ENCODE measurements at places on chromosomes 5 and 9.

- DNase-seq: no peak
Observed at GRCh38 chr9:5425006-5425628, 12.6 kb downstream of the PLGRKT start.

DNA sequence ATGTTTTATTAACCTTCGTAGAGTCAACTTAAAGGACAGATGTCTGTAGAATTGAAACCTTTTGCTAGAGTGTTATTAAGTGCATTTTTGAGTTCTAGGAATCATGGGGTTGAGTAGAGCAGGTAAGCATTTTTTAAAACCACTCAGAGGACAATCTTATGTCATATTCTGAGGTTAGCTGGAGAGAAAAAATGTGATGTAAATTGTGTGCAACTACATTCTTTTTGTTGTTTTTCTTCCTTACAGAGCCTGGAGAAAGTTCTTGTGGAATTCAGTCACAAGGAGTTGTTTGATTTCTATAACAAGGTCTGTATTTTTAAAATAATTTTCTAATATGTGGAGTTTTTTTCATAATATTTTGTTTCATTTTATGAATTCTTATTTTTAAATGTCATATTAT, 206.4 kb downstream of the COMMD10 start:
- no peak for DNase-seq

DNA sequence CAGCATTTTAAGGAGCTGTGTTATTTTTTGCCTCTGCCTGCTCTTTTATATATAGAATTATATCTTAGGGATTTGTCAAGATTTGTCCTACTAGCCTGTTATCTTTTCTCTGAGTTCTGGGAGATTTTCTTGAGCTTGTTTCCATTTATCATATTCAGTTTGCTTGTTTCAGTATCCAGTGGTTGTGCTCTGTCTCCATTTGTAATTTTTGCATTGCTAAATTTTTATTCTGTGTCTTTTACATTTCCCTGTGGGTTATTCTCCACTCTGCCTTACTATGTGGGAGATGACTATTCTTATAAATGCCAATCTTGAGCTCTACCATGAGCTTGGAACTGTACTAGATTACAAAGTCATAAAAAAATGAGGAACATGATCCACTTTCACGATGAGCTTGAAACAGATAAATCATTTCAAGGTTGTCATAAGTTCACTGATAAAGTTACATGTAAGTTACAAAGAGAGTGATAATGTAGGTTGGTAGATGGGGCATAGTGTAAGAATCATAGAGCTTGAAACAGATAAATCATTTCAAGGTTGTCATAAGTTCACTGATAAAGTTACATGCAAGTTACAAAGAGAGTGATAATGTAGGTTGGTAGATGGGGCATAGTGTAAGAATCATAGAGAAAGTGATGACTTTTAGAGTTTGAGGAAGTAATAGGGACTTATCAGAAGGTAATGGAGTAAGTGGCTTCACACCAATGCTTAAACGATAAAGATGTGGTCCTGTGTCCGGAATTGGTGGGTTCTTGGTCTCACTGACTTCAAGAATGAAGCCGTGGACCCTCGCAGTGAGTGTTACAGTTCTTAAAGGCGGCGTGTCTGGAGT, 287.3 kb downstream of the ADGRV1 start:
- DNase-seq: no peak

- no peak for DNase-seq
Observed at GRCh38 chr5:131393498-131393968, 129.7 kb downstream of the CDC42SE2 start.

DNA sequence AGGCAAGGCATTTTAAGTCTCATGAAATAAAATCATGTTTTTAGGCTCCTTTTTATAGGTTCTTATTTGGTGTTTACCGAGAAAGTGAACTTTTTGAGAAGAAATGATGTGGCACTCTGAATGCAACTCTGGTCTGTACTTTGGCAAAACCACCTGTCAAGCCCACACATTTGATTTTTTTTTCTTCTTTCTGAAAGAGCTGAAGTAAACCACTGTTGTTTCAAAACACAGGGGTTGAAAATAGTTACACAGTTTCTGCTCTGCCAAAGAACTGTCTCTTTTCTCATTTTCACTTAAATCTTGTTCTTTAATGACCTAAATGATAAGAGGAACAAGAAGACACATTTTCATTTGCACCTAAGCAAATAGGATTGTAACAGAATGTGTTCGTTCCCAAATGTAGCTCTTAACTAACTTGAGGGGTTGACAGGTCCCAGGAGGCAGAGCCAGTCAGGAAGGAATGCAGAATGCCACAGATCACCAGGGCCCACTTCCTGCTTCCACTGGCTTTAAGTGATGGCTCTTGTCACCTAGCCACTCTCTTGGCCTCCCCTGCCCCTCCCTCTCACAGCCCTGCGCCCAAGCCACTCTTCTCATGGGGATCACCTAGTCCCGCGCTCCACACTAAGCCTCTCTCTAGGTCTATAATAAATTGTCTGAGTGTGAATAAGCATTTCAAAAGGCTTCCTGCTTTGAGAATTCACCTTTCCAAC, 47.3 kb downstream of the MED27 start:
- no peak for DNase-seq

- DNase-seq: no peak
Observed at GRCh38 chr5:54135042-54135441, 175.3 kb downstream of the ARL15 start.

- DNase-seq: no peak
Observed at GRCh38 chr9:134748591-134748990, 107.0 kb downstream of the COL5A1 start.

- DNase-seq: no peak
Observed at GRCh38 chr5:55241746-55242145, 8.3 kb upstream of the CCNO start.

GRCh38 chr9:103734471-103734870, 359.6 kb upstream of the SMC2 start:
- DNase-seq: no peak

DNA sequence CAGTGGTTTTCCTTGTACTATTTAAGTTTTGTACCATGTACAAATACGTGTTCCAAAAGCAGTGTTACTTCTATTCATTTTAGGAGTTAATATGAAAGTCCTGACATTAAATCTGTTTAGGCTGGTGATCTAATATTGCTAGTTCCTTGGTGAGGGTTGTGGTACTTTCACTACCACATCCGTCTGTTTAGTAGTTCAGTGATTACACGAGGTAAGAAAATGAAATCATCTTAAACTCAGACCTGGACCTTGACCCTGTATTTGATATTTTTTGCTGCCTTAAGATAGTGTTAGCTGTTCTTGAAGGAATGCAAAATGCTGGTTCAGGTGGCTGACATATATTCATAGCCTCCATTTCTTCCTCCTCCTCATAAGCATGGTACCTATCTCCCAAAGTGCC, 50.3 kb downstream of the MTAP start:
- DNase-seq: no peak

GRCh38 chr5:1737790-1738405, 61.7 kb downstream of the MRPL36 start:
- no peak for DNase-seq

- DNase-seq: no peak
Observed at GRCh38 chr5:173294673-173295320, 33.4 kb downstream of the STC2 start.

DNA sequence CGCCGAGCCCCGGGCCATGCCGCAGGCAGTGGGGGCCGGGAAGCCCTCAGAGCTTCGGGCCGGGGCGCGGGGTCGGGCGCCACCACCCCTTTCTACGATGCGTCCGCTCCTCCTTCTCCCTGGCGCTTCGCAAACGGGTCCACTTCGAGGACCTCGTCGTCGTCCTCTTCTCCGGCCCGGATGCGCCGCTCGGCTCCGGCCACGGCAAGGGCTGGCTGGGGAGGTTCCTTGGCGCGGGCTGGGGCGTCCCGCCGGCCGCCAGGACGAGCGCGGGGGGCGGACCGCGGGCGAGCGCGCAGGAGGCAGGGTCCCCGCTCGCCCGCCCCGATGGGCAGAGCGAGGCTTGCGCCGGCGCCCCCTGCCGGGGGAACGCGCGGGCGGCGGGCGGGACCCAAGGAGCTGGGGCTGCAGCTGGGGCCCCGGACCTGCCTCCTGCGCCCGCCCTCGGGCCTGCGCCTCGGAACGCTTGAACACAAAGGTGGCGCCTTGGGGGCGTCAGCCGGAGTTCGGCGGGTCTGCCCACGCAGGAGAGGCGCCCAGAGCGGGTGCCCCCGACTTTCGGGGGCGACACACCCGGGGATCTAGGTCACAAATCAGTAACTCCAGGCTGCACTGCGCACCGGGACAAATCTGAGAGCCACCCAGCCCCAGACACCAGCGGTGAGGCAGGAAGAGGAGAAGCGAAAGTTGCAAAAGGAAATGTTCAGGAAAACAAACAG, at the start of gene ROR2:
Gene ROR2 (minus strand): TSS at position 283 of the 719 bp plus-strand sequence.
- DNase-seq: peak; percentile 13

GRCh38 chr5:28301712-28302111, 1263.3 kb upstream of the CDH9 start:
- DNase-seq: no peak

DNA sequence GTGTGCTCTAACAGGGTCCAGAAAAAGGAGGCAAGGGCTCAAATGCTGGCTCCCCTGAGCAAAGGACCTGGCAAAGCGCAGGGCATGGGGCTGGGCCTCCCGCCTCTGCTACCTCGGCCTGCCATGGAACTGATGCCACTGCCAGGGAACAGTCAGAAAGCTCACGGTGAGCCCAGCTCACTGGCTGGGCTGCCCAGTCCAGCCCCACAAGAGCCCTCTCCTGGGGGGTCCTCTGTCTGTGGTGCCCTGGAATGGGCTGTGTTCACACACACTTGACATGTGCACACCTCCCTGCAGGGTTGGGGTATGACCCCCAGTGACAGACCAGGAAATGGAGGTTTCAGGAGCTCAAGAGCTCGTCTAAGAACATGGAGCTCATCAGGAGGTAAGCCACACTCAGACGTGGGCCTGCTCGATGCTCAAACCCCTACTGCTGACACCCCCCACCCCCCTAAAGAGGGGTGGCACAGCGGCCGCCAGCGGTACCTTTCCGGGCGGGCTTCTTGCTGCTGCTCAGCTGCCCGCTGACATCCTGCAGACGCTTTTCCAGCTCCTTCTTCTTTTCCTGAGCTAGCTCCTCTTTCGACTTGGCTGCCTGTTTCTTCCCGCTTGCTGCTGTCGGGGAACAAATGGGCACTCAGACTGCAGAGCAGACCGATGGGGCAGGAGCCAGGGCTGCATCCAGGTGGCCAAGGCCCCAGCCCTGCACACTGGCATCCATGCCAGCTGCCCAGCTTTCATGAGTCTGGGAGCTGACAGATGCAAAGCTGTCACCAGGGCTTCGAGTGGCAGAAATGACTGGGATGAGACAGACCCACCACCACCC, 9.1 kb downstream of the BRD3OS start:
- DNase-seq: no peak

GRCh38 chr5:51902512-51902911, 519.3 kb downstream of the ISL1 start:
- DNase-seq: no peak

GRCh38 chr9:88799541-88800328, 191.5 kb upstream of the S1PR3 start:
- no peak for DNase-seq

GRCh38 chr9:129567842-129568559, 52.9 kb downstream of the C9orf50 start:
- DNase-seq: no peak

GRCh38 chr9:106862821-106863720, at the start of gene ZNF462:
Gene ZNF462, plus strand, starts transcription at chr9:106863166. Its CDS starts 60,218 bp downstream, at chr9:106923384.
- no peak for DNase-seq

- no peak for DNase-seq
Observed at GRCh38 chr5:41279040-41279439, 65.7 kb upstream of the C6 start.

GRCh38 chr9:88952086-88952615, 39.1 kb upstream of the S1PR3 start:
- no peak for DNase-seq

DNA sequence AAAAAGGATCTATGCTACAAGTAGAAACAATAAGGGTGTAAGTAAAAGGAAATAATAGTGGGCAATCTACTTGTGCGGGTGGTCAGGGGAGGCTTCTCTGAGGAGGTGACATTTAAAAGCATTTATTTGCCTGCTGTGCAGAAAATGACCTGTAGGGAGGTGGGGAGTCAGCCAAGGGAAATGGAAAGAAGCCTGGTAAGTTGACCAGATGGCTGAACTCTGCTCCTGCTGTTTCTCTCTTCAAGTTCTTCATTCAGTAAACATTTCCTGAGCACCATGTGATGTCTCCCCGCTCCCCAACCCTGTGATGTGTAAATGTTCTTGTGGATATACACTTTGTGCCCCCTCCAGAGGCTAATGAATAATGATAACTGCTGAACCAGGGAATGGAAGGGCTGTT, 9.9 kb upstream of the SPIN1 start:
- no peak for DNase-seq

DNA sequence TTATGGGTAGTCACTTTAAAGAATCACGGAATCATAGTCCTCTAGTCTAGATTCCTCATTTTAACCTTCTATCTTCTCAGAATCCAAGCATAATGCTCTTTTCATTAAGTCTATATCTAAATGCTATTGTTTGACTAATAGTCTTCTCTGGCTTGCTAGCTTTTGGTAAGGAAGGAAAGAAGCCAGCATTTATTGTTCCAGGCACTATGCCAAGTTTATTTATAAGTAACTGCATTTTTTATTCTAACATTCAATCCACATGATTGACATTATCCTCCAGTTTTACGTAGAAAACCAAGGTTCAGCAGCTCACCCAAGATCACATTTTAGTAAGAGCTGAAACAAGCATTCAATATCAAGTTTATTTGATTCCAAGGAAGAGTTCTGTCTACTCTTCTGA, 254.2 kb downstream of the SAXO1 start:
- DNase-seq: no peak

All from stimulated activated CD8-positive, alpha-beta memory T cell treated with anti-CD3 and anti-CD28 coated beads, Interleukin-15, amount 100 ng/mL, for 24 hours (primary cell).